ENCODE measurements at places on chromosomes 1 and 21. TPM values are rescaled to one million over a fixed set of nuclear protein-coding genes. Genes with fewer than 3 reads are reported as not detected.

The PGLYRP3 gene
- not detected for total RNA-seq

The BEST4 gene
- 0.73 TPM for total RNA-seq

The CCDC30 gene
- total RNA-seq, result 1.5 TPM

GRCh38 chr1:56502700-56503245 is 76.6 kb downstream of the PLPP3 start:
- no peak for DNase-seq

The COL11A1 gene
- total RNA-seq, result not detected

- DNase-seq, result no peak
These were observed 54.7 kb downstream of the ROR1 start for GRCh38 chr1:63828322-63829044.

DNA sequence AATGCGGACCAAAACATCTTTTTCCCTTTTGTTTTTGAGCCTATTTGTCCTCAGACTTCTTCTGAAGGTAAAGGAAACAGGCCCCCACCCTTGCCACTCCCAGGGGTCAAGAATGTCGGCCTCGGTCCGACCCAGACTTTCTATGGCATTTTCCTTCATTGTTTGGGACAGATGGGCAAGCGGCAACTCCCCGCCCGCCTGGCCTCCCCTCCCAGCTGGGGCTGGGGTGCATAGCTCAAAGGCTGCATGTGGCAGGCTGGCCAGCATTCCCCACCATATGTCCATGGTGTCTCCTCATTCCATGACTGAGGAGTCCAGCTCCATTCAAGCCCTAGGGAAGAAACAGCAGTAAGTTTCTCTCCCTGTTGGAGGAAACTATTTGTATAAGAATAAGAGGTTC is 29.4 kb upstream of the TSPEAR start:
- DNase-seq, result no peak

DNA sequence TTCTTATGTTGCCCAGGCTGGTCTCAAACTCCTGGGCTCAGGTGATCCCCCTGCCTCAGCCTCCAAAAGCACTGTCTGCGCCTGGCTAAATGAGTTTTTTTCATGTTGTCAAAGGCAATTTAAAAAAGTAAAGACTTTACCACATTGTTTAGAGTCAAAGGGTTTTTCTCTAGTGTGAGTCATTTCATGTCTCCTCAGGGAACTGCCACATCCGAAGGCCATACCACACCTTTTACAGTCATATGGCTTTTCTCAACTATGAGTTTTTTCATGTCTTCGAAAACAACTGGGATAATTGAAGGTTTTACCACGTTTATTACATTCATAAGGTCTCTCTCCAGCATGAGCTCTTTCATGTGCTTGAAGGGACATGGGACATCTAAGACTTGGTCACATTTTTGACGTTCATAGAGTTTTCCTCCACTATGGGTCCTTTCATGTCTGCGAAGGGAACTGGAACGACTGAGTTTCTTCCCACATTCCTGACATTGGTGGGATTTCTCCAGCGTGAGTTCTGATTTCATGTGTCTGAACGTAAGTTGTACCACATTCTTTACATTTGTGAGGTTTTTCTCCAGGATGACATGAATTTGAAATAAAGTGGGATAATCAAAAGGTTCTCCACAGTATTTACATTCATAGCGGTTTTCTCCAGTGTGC is 65.6 kb downstream of the UCHL5 start:
- DNase-seq, result no peak

DNA sequence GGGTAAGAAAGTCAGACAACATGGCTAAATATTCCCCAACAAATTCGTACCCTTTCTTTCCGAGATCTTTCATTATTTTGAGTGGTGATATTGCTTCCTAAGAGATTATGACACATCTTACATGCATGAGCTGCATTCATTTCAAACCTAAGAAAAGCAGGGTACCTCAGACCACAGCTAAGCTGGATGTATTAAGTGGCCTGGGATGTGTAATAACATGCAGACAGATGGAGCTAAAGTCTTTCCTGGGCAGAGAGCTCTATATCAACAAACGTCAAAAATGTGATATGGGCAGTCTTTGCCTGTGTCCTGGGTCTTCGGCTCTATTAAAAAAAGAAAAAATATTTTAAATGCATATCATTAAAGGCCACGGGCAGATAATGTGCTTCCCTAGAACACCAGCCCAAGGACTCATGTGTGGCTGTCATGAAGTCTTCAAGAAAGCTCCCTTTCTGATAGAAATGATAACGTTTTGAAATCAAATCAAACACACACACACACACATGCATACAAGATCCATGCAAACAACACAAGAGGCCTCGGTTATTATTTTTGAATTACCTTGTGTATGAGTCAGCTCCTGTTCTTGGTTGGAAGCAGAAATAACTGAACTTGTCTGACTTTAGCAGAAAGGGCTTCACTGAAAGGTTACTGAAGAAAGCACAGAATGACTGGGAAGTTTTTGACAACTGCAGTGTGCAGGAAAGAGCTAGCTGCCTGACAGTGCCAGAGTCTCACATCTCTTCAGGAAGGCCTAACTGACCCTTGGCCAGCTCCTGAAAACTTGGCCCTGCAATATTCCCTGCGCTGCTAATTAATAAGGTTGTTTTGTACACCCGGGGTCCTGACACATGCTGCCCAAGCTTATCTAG is 231.2 kb downstream of the DSCAM start:
- DNase-seq, result no peak

- no peak for DNase-seq
These were observed 19.2 kb downstream of the RD3 start for GRCh38 chr1:211472724-211473123.

Measured in activated CD8-positive, alpha-beta memory T cell treated with anti-CD3 and anti-CD28 coated beads, Interleukin-2, amount 10 ng/mL, durations not matched to agents 7 days and 5 days (primary cell).